Right renal cortex interstitium (tissue), 3 donors: ENCODE measurements at places on chromosomes 11 and 22.

DNA sequence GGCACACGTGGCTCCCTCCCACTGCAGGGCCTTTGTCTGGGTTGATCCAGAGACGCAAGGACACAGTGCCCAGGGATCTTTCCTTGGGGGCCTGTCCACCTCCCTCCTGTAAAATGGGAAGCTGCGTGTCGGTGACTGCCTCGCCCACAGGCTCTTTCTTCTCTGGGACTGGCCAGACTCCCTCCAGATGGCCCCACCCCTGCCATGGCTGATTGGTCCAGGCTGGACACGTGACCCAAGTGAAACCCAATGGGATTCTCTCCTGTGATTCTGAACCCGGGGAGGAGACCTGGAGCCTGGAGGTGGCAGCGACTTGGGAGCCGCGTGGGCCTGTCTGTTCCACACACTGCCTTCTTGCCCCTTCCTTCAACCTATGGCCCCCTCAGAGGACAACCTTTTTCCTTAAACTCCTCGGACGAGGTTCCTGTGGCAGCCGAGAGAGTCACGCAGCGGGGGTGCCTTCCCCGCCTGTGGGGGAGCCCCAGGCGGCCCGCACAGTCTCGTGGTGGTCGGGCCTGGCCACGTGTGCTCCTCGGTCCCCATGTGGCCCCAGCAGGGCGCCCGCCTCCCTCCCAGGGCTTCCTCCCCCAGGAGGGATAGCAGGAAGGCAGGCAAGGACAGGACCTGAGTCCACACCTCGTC lies 12.4 kb upstream of the MPPED1 start:
- DNase-seq = no peak

DNA sequence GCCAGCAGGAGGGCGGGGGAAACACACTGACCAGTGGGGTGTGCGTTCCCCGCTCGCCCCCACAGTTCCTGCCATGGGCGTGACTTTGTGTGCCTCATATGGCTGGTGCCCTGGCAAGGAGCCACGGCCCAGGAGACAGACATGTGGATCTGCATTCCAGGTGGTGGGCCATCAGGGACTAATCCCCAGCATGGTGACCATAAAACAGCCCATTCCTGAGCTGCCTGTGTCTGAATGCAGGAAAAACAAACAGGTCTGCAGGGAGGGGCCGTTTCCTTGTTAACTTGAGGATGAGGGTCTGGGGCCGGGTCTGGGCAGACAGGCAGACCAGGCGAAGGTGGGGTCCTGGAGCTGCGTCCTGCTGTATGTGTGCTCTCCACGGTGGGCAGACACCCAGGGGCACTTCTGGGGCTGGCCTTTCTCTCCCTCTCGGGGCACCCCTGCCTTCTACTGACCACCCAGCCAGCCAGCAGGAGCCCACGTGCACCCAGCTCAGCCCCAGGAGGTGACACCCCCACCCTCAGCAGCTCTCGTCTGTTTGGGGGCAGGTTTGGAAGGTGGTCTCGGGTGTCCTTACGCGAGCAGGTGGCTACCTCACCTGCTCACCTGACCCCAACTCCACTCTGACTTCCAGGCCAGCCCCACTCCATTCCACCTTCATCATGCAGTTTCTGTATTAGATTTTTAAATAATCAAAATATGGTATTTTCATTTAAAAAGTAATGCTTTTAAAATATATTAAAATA lies 120.3 kb downstream of the KCNQ1OT1 start:
- no peak for DNase-seq

- DNase-seq = no peak
These were observed 16.0 kb downstream of the LRRC55 start for GRCh38 chr11:57197762-57198161.

- no peak for DNase-seq
These were observed 41.4 kb upstream of the PTPRJ start for GRCh38 chr11:47938791-47939560.

DNA sequence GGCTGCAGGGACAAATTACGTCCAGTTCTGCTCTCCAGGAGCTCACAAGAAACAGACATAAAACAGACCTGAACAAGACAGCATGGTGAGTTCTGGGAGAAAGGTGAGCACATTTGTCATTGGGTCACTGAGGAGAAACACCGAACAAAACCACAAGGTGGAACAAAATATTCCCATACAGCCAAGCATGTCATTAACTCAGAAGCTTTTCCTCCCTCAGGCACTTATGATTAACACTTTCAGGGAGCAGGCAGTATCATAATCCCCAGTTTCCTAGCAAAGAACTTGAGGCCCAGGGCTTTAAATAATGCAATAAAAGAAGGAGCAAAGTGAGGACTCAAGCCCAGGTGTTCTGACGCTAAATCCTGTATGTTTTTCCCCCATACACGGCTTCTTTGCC lies 43.0 kb downstream of the P4HA3 start:
- no peak for DNase-seq

DNA sequence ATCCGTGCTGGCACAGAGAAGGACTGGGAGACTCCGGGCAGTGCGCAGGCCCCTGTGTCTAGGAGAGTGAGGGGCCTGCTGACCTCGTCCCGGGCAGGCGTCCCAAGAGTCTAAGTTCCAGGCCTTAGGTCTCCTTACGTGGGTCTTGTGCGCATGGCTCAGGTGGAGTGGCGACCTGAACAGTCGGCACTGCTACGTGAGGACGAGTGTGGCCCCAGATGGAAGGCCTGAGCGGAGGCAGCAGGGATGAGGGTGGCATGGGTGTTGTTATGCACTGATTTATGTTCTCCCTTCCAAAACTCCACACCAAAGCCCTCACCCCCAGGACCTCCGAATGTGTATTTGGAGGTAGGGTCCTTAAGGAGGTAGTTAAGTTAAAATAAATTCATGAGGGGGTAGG lies 20.7 kb upstream of the SEPTIN5 start:
- DNase-seq = no peak

DNA sequence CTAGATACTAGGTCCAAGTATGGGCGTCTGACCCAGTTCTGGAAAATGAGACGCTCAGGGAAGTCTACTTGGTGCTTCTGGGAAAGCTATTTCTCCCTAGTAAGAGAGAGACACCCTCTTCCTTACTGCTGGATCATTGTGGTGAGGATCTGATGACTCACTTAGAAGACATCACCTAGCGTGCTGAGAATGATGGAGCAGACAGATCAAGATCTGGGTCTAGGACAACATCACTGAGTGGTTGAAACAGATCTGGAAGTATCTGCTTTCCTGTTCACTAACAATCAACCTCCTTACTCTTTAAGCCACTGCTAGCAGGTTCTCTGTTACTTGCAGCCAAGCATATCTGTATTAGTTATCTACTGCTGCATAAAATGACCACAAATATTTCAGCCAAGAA lies 38.3 kb upstream of the HMGXB4 start:
- no peak for DNase-seq

- DNase-seq = no peak
These were observed 435.4 kb downstream of the BRD1 start for GRCh38 chr22:49392247-49392646.

DNA sequence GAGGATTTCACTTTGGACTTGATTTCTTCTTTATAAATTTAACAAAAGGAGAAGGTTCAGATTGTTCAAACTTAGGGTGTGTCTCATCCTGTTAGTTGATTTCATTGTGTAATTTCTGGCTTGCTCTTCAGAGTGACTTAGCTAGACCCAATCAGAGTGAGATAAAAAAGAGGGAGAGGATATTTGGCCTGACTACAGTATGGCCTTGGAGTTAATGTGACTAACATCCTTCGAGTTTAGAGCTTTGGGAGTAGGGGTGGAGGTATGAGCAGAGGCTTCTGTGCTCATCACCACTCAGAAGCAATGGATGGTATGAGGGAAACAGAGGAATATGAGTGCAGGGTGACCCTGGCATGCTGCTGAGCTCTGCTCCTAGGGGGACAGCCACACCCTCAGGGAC lies 114.2 kb downstream of the ME3 start:
- no peak for DNase-seq
